ENCODE measurements at places on chromosomes 7 and 10. TPM values are rescaled to one million over a fixed set of nuclear protein-coding genes. Genes with fewer than 3 reads are reported as not detected.

The UNCX gene
- not detected for total RNA-seq

The RPEL1 gene
- 0.08 TPM for total RNA-seq

The CALHM3 gene
- 0.23 TPM for total RNA-seq

The WASL gene
- 12.8 TPM for total RNA-seq

The RAB19 gene
- not detected for total RNA-seq

The PPP1R9A gene
- 0.62 TPM for total RNA-seq

The GDF10 gene
- not detected for total RNA-seq

The OR2A1 gene
- not detected for total RNA-seq

The ADCYAP1R1 gene
- 0.17 TPM for total RNA-seq

The CFAP70 gene
- total RNA-seq, result 0.18 TPM

The H2BK1 gene
- total RNA-seq, result 0.64 TPM

The HMX2 gene
- not detected for total RNA-seq

The TMEM176B gene
- total RNA-seq, result 0.27 TPM

The EMX2 gene
- not detected for total RNA-seq

The CLRN3 gene
- total RNA-seq, result not detected

The GRID2IP gene
- not detected for total RNA-seq

The VPS37D gene
- total RNA-seq, result 6.3 TPM

The LRMDA gene
- total RNA-seq, result not detected

DNA sequence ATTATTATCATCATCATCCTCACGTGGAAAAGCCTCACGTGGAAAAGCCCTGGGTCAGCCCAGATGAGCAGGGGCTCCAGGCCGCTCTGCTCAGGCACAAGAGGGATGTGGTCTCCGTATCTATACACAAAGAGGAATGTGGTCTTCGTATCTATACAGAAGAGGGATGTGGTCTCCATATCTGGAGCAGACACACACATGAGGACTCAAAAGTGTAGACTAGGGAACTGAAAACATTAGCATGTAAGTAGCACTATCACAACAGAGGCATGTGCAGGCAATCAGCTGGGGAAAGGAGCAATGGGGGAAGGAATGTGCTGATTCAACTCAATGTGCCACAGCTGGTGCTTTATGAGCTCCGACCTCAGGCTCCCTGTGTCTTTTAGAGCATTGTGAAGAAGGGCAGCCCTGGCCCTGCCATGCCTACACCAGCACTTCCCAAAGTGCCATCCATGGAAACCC, 86.5 kb downstream of the PLXNA4 start:
- no peak for DNase-seq

- no peak for DNase-seq
Measured at GRCh38 chr7:127888411-127888810, 142.8 kb downstream of the LRRC4 start.

DNA sequence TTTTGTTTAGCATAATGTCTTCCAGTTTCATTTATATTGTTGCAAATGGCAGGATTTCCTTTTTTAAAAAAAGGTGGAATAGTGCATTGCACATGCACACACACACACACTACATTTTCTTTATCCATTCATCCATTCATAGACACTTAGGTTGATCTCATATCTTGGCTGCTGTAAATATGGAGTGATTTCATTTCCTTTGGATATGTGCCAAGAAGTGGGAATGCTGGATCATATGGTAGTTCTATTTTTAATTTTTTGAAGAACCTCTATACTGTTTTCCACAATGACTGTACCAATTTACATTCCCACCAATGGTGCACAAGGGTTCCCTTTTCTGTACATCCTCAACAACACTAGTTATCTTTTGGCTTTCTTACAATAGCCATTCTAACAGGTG, 68.9 kb downstream of the EBLN1 start:
- DNase-seq, result no peak

- peak; percentile 35 for DNase-seq
Measured at GRCh38 chr7:95718577-95719410, 53.6 kb upstream of the DYNC1I1 start.

- DNase-seq, result peak; percentile 71
Measured at GRCh38 chr7:17307000-17307399, 8.5 kb downstream of the AHR start.

- DNase-seq, result peak; percentile 15
Measured at GRCh38 chr10:89213191-89213808, 6.2 kb upstream of the CH25H start.

- no peak for DNase-seq
Measured at GRCh38 chr10:58644311-58644710, 131.6 kb downstream of the BICC1 start.

- DNase-seq, result peak; percentile 40
Measured at GRCh38 chr7:105439174-105439893, 50.6 kb upstream of the SRPK2 start.

- no peak for DNase-seq
Measured at GRCh38 chr7:1924258-1924817, 254.3 kb downstream of the ELFN1 start.

- no peak for DNase-seq
Measured at GRCh38 chr7:2403718-2404648, 572 bp downstream of the CHST12 start.

- no peak for DNase-seq
Measured at GRCh38 chr10:34169677-34170076, 645.4 kb downstream of the PARD3 start.

DNA sequence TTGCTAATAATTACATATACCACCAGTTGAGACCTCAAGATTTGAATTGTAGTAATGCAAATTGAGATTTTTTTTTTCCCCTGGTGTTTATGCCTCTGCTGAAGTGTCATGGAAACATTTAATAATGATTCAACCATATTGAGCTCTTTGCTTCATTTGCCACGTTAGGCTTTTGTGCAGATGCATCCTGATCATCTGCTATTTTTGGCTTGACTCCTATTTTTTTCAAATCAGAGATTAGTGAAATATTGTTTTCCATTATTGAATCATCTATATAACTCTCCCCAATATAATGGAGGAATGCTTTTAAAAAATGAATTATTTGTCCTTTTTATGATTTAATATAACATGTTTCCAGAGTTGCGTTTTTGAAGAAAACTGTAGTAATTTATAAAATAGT, 115.1 kb downstream of the SRI start:
- DNase-seq, result no peak

- no peak for DNase-seq
Measured at GRCh38 chr7:81154565-81154964, 235.7 kb upstream of the SEMA3C start.

DNA sequence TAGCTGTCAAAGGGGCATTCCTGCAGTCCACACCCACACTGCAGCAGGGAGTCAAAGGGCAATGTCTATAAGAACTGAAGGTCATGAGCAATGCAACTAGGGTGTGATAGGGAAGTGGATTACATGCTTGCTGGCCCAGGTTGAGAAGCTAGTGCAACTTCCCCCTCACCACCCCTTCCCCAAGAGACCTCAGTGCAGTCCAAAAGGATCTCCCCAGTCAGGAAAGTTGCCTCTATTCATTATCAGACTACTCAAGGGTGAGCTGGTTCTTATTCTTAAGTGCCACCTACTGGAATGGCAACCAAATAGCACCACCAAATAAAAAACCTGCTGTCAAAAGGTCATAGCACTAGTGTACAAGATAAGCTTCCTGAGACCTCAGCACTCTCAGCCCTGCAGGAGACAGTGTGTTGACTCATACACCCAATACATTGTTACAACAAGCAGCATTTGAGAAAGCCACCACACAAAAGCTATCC, 28.2 kb downstream of the MTERF1 start:
- peak; percentile 39 for DNase-seq

GRCh38 chr10:98910546-98910945, 325.1 kb downstream of the HPSE2 start:
- DNase-seq, result no peak

GRCh38 chr7:18400275-18400674, 95.3 kb upstream of the HDAC9 start:
- DNase-seq, result peak; percentile 82

- DNase-seq, result no peak
Measured at GRCh38 chr7:47812429-47813136, 135.7 kb downstream of the PKD1L1 start.

DNA sequence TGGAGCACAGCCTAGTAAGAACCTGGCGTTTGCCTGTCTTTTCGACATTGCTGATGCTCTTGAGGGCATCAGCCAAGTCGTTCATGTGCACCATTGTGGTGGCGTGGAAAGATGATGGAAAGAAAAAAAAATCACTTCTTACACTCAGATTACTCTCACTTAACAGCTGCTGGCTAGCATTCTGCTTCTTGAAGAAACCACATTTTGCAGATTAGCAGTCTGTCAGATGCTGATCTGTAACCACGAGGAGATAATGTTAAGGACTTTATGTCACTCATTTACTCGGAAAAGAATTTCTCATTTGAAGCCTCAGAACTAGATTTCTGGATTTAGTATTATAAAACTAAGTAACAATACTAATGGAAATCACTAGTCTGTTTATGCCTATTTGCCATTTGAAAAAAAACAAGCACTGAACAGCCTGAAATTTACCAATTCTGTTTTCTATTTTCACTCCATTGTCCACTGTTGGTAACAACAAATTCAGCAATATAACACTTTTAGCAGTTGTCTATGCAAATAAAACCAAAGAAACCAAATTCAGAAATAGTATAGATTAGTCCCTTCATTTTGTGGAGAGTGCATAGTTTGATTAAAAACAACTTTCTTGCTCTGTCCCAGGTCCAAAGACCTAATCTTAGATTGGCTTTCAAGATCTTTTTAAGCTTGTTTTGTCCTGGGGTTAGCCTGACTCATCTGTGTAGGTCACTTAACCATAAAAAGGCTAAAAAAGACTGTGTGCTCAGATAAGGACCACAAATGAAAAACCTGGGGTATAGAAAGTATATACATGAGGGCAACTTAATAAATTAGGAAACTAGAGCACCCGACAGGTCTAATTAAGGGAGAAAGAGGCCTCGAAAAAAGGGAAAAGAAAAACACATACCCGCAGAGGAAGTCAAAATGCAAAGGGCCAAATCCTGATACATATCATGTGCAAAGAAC, 67.5 kb downstream of the NT5C2 start:
- no peak for DNase-seq

GRCh38 chr10:52703451-52703850, 69.1 kb downstream of the MBL2 start:
- DNase-seq, result no peak

- DNase-seq, result no peak
Measured at GRCh38 chr10:13831711-13832141, 245.0 kb downstream of the PRPF18 start.

DNA sequence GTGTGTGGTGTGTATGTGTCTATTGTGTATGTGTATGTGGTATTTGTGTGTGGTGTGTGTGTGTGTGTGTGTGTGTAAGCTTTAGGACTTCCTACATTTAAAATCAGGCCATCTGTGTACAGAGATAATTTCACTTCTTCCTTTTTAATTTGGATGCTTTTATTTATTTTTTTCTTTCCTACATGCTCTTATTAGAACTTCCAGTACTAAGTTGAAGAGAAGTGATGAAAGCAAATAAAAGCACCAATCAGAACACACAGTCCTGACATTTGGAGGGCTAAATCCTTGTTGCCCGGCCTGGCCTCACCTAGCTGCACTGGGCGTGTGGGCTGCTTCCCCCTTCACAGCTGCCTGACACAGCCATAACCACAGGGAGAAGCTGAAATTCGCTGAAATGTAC, 3.8 kb upstream of the MRC1 start:
- DNase-seq, result no peak

GRCh38 chr10:31098046-31098445, 66.4 kb upstream of the ZNF438 start:
- no peak for DNase-seq

GRCh38 chr7:2510909-2511768, 8.4 kb upstream of the LFNG start:
- DNase-seq, result no peak

DNA sequence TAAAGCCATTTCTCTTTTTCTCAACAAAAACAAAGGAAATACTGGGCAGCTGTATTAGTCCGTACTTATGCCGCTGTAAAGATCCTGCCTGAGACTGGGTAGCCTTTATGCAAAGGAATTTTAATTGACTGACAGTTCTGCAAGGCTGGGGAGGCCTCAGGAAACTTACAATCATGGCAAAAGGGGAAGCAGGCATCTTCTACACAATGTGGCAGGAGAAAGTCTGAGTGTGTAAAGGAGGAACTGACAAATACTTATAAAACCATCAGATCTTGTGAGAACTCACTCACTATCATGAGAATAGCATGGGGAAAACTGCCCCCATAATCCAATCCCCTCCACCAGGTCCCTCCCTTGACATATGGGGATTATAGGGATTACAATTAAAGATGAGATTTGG, 264.3 kb downstream of the SEMA3A start:
- DNase-seq, result no peak

DNA sequence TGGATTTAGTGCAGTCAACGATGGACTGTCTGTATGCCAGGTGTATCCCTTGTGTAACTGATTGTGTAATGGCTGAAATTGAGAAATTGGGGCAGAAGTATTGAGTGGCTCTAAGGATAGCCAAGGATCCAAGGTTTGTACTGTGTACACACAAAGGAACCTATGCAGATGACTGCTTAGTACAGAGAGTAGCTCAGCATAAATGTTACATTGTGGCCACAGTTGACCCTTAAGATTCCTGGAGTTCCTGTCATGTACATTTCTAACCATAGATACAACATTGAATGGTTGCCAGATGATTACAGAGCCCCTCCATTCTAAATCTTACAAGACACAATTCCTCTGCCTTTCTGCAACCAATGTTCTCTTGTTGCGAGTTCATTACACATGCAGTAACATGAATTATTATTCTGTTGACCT, 25.3 kb downstream of the CCDC126 start:
- no peak for DNase-seq

GRCh38 chr10:59560161-59560560, 149.5 kb downstream of the SLC16A9 start:
- DNase-seq, result no peak

DNA sequence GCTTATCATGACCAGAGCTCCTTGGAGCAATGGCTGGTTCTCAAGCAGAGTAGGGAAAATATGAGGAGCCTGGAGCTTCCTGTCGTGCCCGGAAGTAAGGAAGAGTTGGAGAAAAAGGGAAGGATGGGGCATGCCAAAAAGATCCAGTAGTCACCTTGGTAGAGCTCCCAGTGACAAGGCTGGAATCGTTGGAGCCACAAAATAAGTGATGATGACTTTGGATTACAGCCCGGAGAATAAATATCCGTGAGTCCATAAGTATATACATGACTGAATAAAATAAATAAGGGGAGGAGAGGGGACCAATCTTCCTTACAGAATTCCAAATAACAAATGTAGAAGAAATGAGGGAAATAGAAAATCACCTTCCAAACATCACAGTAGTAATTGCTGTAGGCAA, 29.3 kb downstream of the LMTK2 start:
- DNase-seq, result no peak

GRCh38 chr7:115471891-115472290, 550.0 kb downstream of the MDFIC start:
- peak; percentile 55 for DNase-seq

GRCh38 chr10:81569488-81569887, 305.5 kb upstream of the NRG3 start:
- DNase-seq, result no peak

GRCh38 chr7:101081432-101081831, 3.8 kb upstream of the TRIM56 start:
- DNase-seq, result no peak

Measured in H4 (cell line).